NCI-H1694 treated with DMSO at 0.1 percent for 48 hours (cell line): ENCODE measurements at places on chromosomes 3 and 15.

GRCh38 chr15:78915341-78916087 is 29.3 kb downstream of the CTSH start:
- no peak for DNase-seq

DNA sequence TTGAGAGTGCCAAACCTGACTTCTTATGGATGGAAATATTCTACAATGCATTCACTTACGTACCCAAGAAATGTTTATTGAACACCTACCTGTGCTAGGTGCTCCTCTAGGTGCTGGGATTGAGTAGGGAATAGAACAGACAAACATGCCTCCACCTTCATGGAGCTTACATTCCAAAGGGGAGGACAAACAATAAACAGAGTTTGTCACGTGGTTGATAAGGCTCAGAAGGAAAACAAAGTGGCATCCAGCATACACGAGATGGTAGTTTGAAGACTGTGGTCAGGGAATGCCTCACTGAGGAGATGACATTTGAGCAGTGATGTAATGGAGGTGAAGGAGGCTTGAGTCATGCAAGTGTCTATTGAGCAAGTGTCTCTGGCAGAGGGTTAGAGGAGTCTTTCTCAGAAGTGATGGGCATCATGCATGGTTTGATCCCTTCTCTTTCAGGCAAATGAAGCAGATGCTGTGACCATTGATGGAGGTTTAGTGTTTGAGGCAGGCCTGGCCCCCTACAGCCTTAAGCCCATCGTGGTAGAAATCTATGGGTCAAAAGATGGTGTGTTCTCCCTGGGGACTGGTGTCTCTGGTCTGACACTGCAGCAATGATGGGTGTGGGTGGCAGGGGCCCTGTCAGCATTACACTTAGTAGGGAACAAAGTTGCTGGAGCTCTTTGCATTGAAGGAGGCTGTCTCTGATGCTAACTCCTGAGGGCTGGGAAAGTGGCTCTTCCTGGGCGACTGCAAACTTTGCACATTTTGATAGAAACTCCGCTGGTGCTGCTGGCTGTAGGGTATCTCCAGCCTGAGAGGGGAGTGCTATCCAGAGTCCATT is 29.7 kb upstream of the TOPBP1 start:
- DNase-seq = no peak

GRCh38 chr3:187088701-187089100 is 50.6 kb downstream of the RPL39L start:
- DNase-seq = no peak

DNA sequence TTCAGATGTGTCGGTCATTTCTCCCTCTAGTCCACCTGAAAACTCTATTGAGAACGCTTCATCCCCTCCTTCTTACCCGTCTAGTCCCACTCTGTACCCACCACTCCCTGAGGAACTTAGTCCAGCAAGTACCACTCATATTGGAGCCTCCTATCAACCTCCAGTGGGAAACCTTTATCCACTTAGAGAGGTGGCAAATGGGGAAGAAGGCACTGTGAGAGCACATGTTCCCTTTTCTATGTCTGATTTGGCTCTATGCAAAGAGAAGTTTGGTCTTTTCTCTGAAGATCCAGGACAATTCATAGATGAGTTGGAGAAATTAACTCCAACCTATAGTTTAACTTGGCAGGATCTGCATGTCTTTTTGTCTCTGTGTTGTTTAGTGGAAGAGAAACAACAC is 17.0 kb upstream of the RPN1 start:
- DNase-seq = no peak

GRCh38 chr3:27072810-27073651 is 296.2 kb downstream of the NEK10 start:
- no peak for DNase-seq
